NCI-H226 (cell line): ENCODE measurements at places on chromosomes 5 and 9.

- DNase-seq = peak; percentile 26
Observed at GRCh38 chr5:131607903-131608540, 27.0 kb downstream of the RAPGEF6 start.

DNA sequence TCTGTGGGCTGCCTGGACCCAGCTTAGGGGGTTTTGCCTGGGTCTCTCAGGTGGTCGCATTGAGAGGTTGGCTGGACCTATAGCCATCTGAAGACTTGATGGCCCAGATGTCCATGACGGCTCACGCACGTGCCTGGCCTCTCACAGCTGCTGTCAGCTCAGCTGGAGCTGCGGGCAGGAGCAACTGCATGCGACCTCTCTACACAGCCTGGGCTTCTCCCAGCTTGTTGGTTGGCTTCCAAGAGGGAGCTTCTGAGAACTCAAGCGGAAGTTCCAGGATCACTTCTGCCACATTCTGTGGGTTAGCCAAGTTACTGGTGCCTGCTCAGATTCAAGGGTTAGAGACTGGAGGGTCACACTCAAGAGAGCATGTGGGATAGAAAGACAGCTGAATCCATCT is 99.2 kb downstream of the DAPK1 start:
- DNase-seq = no peak

GRCh38 chr9:92590377-92590776 is 54.6 kb upstream of the ECM2 start:
- no peak for DNase-seq

- DNase-seq = peak; percentile 53
Observed at GRCh38 chr9:110016340-110016739, 191.6 kb downstream of the C9orf152 start.

GRCh38 chr9:114276908-114277821 is 45.7 kb upstream of the ORM1 start:
- no peak for DNase-seq

GRCh38 chr5:33848554-33848953 is 43.2 kb downstream of the ADAMTS12 start:
- DNase-seq = no peak

- DNase-seq = no peak
Observed at GRCh38 chr5:9362600-9362999, 183.3 kb downstream of the SEMA5A start.

- no peak for DNase-seq
Observed at GRCh38 chr5:88145221-88145610, 123.4 kb downstream of the TMEM161B start.

- peak; percentile 85 for DNase-seq
Observed at GRCh38 chr5:132073231-132074013, at the start of gene CSF2. CSF2 (plus strand) TSS chr5:132073789; CDS start chr5:132073824, 35 bp downstream.

DNA sequence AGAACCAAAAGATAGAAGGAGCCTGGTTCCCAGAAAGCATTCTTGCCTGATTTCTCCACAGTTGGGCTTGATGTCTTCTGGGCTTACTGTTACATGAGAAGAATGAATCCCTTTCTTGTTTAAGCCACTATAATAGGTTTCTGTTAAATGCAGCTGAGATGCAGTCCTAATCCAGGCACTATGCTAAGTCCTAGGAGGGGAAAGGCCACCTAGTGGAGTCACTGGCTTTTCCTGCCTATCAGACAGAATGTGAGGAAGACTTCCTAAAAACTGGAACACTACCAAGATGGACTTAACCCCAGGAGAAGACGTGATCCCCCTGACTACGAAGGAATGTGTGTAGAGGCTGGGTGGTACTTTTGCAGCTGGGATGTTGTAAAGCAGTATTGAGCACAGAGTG is 34.3 kb upstream of the FSD1L start:
- DNase-seq = no peak

DNA sequence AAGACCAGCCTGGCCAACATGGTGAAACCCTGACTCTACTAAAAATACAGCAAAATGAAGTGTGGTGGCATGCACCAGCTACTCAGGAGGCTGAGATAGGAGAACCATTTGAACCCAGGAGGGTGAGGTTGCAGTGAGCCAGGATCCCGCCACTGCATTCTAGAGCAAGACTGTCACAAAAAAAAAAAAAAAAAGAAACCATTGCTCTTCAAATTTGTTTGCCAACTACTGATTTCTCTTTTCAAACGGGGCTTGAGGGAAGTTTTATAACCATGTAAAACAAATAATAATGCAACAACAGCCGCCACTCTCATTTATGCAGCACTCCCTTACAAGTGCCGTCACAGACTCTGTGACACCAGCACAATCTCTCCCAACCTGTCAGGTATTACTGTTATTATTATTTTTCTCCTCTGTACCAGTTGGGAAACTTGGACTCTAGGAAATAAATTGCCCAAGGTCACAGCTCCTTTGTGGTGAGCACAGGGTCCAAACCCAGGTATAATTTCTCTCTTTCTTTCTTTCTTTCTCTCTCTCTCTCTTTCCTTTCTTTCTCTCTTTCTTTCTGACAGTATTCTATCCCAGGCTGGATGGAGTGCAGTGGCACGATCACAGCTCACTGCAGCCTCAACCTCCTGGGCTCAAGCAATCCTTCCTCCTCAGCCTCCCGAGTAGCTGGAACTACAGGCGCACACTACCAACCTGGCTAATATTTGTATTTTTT is 25.4 kb downstream of the SERINC5 start:
- no peak for DNase-seq

DNA sequence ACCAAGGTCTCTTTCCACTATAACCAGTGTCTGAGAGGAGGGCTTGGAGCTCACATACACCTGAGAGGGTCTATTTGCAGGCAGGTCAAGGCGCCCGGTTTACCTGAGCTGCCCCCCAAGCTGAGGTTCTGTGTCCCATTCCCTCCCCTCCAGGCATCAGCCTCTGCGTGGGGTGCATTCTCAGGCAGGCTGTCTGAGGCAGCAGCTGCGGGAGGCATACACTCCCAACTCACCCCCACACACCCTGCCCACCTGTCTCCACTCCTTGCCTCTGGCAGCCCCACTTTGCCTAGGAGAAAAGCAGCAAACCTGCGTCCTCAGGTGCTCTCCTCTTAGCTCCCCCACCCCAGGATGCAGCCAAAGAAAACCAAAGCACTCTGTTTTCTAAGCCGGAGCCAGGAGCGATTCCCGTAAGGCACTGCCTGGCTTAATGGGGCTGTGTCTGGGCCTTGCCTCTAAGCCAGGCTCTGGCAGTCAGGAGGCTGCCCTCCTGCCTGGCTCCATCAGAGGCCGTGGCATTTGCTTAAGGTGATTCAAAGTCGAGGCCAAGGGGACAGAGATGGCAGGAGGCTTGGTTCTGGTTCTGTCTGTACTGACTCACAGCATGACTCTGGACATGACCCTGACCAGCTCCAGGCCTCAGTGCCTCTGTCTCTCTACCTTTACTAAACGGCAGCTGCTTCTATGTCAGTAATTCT is 139.2 kb upstream of the TRIM32 start:
- no peak for DNase-seq

DNA sequence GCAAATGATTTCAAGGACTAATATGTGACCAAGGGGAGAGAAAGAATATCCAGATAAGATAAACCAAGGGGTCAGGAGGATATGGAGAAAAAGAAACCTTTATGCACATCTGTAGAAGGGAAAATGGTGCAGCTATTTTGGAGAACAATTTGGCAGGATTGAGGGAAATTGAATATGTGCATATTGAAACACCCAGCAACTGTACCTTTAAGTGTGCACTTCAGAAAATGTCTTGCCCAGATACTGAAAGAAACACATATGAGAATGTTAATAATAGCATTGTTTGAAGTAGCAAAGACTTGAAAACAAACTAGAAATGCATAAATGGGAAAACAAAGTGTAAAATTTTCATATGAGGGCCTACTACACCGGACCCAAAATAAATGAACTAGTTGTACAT is 599.6 kb downstream of the PSAT1 start:
- DNase-seq = no peak

GRCh38 chr9:5630081-5630507 is 1.2 kb downstream of the RIC1 start:
- no peak for DNase-seq

GRCh38 chr5:11289208-11289607 is 528.2 kb upstream of the DAP start:
- no peak for DNase-seq
